ENCODE measurements at places on chromosomes 13 and 19. TPM values are rescaled to one million over a fixed set of nuclear protein-coding genes. Genes with fewer than 3 reads are reported as not detected.

The ZNF324B gene
- 1.7 TPM for polyA plus RNA-seq

GRCh38 chr13:49220856-49221589, 885 bp downstream of the MLNR start:
- no peak for DNase-seq
- H3K27me3 ChIP-seq: peaks cover 37% of the 10 kb centered on the region
- peak overlapping the region; percentile 48 for H3K4me3 ChIP-seq
- no peak overlapping the region for H3K27ac ChIP-seq
- H3K4me1 ChIP-seq: peaks cover 19% of the 10 kb centered on the region
- H3K36me3 ChIP-seq: no peaks in the 10 kb centered on the region

- peaks cover 15% of the 10 kb centered on the region for H3K4me1 ChIP-seq
- no peaks in the 10 kb centered on the region for H3K27me3 ChIP-seq
- no peak overlapping the region for H3K27ac ChIP-seq
- DNase-seq: peak; percentile 91
Measured at GRCh38 chr19:17996826-17997316, 11.1 kb upstream of the ARRDC2 start.

DNA sequence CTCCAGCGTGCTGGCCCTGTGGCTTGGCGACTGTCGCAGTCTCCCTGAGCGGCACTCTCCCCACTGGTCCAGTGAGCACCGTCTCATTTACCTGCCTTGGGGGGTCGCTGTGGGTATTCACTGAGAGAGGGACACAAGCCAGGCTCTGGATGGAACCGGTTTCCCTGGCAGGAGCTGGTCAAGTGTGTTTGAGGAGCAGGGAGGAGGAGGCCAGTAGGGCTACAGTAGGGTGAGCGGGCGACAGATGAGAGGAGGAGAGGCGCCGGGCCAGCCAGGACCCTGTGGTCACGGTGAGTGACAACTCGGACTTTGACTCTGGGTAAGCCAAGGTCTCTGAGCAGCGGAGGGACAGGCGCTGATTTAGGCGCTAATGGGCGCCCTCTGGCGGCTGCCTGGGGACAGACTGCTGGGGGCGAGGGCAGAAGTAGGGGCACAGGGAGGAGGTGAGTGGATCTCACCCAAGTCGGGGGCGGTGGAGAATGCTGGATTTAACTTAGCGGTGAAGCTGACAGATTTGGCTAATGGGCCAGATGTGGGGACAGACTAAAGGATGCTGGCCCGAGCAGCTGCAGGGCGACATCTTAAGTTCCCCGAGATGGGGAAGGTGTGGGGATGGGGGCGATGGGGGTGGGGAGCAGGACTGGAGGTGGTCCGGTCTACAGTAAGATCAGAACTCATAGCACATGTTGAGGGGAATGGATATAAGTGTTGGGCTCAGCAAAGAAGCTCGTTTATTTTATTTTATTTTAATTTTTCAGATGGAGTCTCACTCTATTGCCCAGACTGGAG, 4.7 kb upstream of the PRMT1 start:
- no peaks in the 10 kb centered on the region for H3K27me3 ChIP-seq
- peak overlapping the region; percentile 48 for H3K27ac ChIP-seq
- peaks cover 16% of the 10 kb centered on the region for H3K36me3 ChIP-seq
- peak; percentile 90 for DNase-seq
- H3K4me3 ChIP-seq: no peak overlapping the region

GRCh38 chr13:88649855-88650254, 978.7 kb downstream of the SLITRK5 start:
- H3K27ac ChIP-seq: no peak overlapping the region
- no peak overlapping the region for H3K4me3 ChIP-seq
- no peaks in the 10 kb centered on the region for H3K27me3 ChIP-seq
- no peaks in the 10 kb centered on the region for H3K36me3 ChIP-seq
- H3K4me1 ChIP-seq: no peaks in the 10 kb centered on the region

DNA sequence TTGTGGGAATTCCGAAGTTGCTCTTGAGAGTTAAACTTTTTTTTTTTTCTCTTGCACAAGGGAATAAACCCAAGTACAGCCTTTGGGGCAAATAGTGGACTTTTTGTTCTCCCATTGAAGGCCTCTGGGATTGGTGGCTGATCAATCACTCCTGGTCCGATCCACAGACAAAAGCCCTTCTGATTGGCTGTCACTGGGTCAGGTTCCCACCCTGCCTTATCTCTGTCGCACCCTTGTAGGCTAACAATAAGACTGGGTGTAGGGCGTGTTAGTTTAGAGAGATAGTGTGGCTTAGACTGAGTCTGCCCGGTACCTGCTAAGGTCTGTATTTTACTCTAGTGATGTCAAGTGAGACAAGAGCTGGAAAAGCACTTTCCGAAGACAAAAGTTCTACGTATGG, 380.8 kb downstream of the NDFIP2 start:
- no peak overlapping the region for H3K27ac ChIP-seq
- no peaks in the 10 kb centered on the region for H3K36me3 ChIP-seq
- no peaks in the 10 kb centered on the region for H3K27me3 ChIP-seq
- DNase-seq: peak; percentile 48

DNA sequence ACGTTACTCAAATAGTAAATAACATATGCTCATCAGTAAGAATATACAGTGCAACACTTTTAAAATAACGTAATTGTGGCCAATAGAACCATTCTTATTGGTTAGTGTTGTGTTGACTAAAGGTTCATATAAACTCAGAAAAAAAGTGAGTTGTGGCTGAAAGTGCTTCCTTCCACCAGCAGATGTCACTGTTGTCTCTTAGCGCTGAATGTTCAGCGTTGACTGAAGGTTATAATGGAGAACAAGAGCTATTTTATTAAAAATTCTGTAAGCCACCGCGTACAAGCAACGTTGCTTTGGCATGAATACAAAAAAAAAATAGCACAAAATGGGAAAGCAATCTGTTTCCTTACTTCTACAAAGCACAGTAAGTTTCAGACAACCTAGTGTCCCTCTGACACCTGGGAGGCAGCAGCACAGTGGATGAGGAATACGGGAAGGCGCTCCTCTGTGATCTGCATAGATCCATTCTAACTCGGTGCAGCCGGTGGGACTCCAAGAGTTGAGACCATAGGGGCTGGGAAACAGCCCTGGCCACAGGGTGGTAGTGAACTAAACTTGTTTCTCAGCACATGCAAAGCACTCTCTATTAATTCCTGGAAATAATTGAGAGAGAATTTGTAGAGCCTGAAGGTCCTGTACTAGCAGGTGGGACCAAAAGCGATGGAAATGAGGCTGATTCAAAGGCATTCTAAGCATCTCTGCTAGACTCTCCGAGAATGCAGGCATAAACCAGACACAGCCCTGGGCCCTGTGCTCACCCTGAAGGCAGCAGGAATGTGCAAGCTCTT, 23.9 kb upstream of the OXGR1 start:
- no peaks in the 10 kb centered on the region for H3K27me3 ChIP-seq
- no peak overlapping the region for H3K4me3 ChIP-seq
- no peak overlapping the region for H3K27ac ChIP-seq
- no peaks in the 10 kb centered on the region for H3K36me3 ChIP-seq

The KASH5 gene
- 0.20 TPM for polyA plus RNA-seq

GRCh38 chr13:90485436-90485835, 862.1 kb upstream of the MIR17HG start:
- H3K36me3 ChIP-seq: no peaks in the 10 kb centered on the region
- no peaks in the 10 kb centered on the region for H3K27me3 ChIP-seq
- no peak overlapping the region for H3K4me3 ChIP-seq
- H3K27ac ChIP-seq: no peak overlapping the region
- no peaks in the 10 kb centered on the region for H3K4me1 ChIP-seq

The TMC4 gene
- polyA plus RNA-seq: 39.3 TPM

GRCh38 chr19:13428352-13428751, 77.9 kb downstream of the CACNA1A start:
- no peaks in the 10 kb centered on the region for H3K27me3 ChIP-seq
- no peak overlapping the region for H3K4me3 ChIP-seq
- H3K27ac ChIP-seq: no peak overlapping the region

All from stomach (tissue), 19 donors.